ENCODE measurements at places on chromosomes 16 and 17.

DNA sequence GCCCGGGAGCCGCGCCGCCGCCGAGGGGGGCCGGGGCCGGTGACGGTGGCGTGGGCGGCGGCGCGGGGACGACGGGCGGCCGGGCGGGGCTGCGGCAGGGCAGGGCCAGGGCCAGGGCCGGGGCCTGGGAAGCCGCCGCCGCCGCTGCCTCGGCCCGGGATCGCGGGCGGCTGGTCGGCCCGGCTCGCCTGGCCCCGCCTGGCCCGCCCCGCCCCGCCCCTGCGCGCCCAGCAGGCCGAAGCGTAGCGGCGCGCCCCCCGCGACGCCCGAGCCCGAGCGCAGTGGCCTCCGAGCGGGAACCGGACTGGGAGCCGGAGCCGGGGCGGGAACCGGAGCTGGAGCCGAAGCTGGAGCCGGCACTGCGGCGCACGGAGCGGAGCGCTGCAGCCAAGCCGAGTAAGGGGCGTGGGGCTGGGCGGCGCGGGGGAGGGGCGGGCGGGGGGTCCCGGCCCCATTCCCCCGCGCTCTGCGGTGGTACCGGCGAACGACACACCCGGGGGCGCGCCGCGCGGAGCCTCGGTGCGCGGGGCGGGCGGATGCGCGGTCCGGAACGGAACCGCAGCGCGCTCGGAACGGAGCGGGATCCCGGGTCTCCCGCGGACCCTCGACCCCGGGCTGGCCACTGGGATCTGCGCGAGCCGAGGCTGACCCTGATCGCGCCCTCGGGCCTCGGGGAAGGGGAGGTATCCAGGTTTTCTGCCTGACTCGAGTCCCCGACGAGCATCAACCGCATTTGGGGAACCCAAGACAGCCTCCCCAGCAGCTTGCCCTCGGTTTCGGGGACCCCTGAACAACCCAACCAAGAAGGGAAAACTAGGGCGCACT is at the start of gene BEAN1:
BEAN1 (plus strand) TSS at position 260 of the 825 bp plus-strand sequence. CDS start 10,382 bp downstream, outside the sequence.
- DNase-seq: no peak

DNA sequence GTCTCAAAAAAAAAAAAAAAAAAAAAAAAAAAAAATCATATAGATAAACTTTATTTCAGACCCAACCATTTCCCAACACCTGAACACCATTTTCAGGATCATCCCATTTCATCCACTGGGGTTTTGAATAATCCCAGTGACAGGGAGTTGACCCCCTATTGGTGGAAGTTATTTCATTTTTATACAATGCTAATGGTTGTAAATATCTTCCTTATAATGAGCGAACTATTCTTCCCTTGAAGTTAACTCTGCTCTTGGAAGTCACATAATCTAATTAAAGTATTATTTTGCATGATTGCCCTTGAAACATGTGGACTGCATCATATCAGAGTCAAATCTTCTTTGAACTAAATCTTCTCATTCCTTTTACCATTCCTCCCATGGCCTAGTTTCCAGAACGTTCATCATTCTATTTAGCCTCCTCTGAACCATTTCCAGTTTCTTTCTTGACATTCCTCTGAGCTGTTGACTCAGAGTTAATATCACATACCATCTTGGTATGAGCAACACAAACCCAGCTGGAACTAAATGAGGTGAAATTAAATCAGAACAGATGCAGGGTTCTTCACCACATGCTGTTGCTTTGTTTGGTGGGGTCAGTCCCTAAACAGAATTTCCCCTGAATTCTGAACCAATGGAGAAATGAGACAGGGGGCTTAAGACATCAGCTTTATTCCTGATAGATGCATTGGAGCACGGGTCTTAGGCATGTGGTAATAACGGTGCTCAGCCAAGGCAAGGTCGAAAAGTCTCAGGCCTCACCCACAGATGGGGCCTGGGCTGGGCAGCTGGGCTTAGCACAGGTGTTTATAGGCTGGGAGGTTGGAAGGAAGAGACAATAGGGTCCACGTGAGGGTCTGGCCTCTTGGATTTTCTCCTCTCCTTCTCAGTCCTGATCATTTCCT is 8.9 kb downstream of the HSD17B2 start:
- no peak for DNase-seq

GRCh38 chr17:18025945-18026776 is 12.8 kb downstream of the ATPAF2 start:
- no peak for DNase-seq

GRCh38 chr16:75045424-75045823 is 46.6 kb downstream of the ZNRF1 start:
- DNase-seq: no peak

DNA sequence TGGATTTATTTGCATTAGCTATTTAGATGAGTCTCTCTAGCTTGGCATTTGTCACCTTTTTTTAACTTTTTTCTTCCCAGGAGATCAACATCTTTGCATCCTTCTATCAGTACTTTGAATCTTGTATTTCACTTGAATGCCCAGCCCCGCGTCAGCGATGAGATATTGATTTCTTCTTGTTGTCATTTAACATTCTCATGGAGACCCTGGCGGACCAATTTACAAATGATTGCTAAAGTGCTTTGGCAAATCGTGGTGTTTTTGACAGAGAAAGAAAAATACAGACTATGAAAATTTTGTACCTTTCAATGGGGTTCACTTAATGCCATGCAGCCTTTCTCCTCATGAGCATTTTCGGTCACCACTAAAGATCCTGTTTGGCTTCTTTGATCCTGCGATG is 269.7 kb downstream of the ABCC12 start:
- DNase-seq: no peak

GRCh38 chr17:55267777-55268648 is 3.3 kb downstream of the HLF start:
- no peak for DNase-seq

GRCh38 chr17:63786117-63786516 is 12.1 kb downstream of the DDX42 start:
- DNase-seq: no peak

DNA sequence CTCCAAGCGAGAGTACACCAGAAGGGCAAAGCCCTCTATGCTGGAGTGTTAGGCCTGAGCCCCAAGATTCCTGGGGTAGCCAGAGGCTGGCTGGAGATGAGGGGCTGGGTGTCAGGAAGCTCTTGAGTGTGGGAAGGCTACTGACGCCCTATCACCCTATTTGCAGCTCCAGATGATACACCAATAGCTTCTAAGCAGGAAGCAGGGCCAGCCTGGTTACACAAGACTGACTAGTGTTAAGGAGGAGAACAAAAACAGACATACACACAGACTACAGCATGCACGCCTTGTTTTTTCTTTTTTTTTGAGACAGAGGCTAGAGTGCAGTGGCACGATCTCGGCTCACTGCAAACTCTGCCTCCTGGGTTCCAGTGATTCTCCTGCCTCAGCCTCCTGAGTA is 15.9 kb downstream of the POLR3K start:
- no peak for DNase-seq

DNA sequence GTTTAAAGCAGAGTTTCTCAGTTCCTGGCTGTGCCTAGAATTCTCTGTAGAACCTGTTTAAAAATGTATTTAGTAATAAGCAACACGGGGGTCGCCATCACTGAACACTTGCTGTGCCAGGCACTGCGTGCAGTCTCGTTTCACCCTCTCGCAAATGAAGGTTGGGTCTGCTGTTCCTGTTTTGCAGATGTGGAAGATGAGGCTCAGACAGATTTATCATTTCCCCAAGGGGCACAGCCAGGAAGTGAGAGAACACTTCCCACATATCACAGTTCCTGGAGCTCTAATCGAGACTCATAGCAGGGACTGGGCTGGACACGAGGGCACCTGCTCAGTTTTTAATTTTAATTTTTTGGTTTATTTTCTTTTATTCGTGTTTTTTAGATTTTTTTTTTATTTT is 122.7 kb downstream of the ABCC6 start:
- no peak for DNase-seq

DNA sequence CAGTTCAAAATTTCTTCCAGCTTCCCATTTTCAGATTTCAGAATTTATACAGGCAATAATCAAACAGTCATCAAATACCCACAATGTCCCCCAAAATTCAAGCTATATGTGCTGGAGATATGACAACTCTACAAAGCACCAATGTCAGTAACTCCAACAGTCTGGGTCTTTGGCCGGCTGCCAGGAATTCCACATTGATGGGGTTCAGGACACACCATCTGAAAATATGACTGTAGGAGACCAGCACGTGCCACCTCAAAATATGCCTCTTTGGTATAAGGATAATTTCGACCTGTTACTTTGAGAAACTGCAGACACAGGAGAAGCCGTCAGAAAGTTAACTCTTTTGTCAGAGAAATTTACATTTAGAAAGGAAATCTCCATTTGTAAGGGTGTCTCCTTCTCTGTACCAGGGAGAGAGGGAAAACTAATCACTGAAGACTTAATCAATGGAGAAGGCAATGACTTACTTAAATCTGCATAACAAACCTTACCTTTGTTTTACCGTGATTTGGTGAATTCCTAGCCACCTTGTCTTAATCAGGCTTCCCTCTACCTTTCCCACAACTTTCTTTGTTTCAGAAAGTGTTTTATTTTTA is 594.3 kb upstream of the CDH5 start:
- DNase-seq: no peak

GRCh38 chr16:78372277-78372676 is 272.8 kb downstream of the WWOX start:
- DNase-seq: no peak

DNA sequence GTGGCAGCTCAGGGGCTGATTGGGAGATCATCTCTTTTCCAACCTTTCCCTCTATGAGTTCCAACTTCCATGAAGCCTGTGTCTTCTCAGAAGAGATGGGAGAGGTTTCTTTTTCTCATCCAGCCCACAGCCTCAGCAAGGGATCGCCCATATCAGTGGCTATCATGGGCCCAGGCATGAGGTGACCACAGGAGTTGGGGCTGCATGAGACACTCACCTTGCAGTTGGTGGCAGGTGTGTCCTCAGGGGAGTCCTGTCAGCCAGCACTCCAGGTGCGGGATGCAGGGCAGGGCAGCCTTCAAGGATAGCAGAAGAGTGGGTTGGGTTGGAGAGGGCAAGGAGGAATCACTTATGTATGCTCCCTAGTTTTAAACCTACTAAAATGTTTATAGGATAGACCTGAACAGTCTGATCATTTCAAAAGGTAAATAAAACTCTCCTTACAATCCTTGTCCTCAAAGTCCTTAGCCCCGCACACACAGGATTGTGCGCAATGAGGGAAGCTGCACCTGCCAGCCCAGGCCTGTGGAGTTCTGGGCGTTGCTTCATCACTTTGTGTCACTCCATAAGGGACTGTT is 811.1 kb downstream of the KCNJ18 start:
- no peak for DNase-seq

- DNase-seq: no peak
Observed at GRCh38 chr17:28925912-28926365, 23.1 kb upstream of the DHRS13 start.

GRCh38 chr17:82030470-82031302 is 792 bp upstream of the RAC3 start:
- DNase-seq: peak; percentile 42

GRCh38 chr17:7688808-7689316 is 585 bp downstream of the WRAP53 start:
- no peak for DNase-seq

DNA sequence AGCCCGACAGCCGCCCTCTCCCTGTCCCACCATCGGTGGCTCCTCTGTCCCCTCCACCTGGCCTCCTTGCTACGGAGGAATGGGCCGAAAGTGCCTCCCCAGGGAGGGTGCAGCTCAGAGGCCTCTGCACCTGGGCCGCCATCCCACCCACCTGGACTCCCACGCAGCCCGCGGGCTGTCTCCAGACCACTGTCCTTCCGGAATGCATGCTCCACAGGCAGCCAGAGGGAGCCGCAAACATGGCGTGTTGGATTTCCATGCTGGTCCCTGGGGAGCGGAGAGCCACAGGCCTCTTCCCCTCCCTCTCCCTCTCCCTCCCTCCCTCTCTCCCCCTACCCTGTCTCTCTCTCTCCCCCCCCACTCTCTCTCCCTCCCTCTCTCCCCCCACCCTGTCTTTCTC is 3.0 kb downstream of the SSTR5 start:
- no peak for DNase-seq

DNA sequence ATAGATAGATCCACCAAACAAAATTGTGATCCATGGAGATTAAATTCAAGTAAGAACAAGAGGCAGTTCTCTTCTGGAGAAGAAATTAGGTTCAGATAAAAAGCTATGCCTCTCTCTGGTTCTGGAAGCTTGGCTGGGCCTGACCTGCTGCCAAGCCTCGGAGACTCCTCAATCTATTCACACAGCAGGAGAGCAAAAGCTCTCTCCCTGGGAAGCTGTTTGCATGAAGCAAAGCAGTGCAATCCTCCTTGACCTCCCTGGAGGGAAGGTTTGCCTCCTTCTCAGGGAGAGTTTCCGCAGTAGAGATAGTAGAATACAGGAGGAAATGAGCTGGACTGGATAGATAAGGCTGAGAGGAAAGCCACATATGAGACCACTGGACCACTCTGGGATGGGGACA is 78.1 kb upstream of the GNAO1 start:
- no peak for DNase-seq

GRCh38 chr17:29113334-29113733 is 66.9 kb downstream of the MYO18A start:
- DNase-seq: no peak

- DNase-seq: no peak
Observed at GRCh38 chr16:59887856-59888255, 1153.7 kb upstream of the GOT2 start.

- DNase-seq: no peak
Observed at GRCh38 chr16:49489686-49490320, 116.2 kb downstream of the C16orf78 start.

DNA sequence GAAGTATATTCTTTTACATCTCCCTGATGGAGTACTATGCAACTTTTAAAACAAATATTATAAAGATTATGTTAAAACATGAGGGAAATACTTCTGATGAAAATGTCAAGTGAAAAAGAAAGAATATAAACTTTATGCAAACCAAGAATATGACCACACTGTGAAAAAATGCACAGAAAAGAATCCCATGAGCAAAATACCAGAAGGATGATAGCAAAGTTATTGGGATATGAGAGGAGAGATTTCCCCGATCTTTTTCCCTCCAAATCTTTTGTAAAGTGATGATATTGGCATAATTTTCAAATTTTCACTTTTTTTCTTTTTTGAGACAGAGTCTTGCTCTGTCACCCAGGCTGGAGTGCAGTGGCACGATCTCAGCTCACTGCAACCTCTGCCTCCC is 36.6 kb upstream of the SMURF2 start:
- DNase-seq: no peak

DNA sequence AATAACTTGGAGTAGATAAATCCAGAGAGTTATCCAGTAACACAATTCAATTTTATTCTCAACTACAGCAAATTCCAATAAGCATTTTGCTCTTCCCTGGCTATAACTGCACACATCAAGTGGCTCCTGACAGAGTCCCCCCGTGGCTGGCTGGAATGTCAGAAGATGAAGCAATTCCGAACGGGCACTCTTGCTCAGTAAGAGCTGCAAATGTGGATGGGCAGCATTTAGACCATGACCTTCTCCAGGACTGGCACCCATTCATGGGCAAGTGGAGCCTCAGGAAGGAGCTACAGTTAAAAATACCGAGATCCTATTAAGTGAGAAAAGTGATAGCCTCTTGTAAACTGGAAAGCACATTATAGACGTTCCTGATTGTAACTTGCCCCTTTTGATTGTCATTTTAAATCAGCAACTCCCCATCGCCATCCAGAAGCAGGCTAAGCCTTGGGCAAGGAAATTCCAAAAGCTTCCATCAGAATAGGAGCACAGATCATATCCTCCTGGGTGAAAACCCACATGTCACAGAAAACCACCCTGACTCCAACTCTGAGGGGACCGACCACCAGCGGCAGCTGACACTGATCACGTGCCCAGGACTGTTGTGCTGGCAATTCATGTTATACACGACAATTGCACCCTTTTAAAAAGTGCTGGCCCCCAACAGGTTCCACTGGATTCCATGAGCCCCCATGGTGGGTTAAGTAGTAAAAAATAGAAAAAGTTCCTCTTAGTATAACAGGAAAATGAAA is 7.1 kb downstream of the UBE2O start:
- DNase-seq: no peak

GRCh38 chr17:10744501-10745000 is 14.7 kb upstream of the TMEM220 start:
- no peak for DNase-seq
